ENCODE measurements at places on chromosomes 6 and 20. TPM values are rescaled to one million over a fixed set of nuclear protein-coding genes. Genes with fewer than 3 reads are reported as not detected.

- no peak for DNase-seq
Observed at GRCh38 chr6:20331625-20332024, 70.1 kb upstream of the E2F3 start.

Gene KHDC1
- total RNA-seq, result 2.9 TPM

Gene PDE7B
- total RNA-seq, result 5.7 TPM

DNA sequence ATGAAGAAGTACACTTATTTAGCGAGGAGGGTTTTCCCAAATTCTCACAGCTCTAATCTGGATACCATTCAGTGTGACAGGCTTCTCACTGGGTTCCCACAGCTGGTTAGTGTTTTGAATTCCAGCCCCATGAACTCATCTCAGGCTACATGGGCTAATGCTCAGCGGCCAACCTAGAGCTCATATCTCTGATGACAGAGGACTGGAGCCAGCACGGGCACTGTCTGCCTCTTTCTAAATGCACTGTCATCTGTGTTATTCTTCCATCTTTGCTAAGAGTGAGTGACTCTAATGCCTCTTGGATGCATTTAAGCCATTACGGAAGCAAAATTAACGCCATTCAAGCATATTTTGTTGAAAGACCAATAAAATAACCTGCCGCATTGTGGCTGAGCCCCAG, 308.9 kb upstream of the JAG1 start:
- peak; percentile 28 for DNase-seq

- DNase-seq, result no peak
Observed at GRCh38 chr20:61556111-61556510, 304.1 kb downstream of the CDH4 start.

- no peak for DNase-seq
Observed at GRCh38 chr6:26142026-26142425, 54.8 kb downstream of the HFE start.

GRCh38 chr6:125679128-125679527, 70.3 kb upstream of the HEY2 start:
- DNase-seq, result no peak

Gene BTN1A1
- total RNA-seq, result not detected

GRCh38 chr6:137977206-137977605, 110.1 kb downstream of the TNFAIP3 start:
- no peak for DNase-seq

DNA sequence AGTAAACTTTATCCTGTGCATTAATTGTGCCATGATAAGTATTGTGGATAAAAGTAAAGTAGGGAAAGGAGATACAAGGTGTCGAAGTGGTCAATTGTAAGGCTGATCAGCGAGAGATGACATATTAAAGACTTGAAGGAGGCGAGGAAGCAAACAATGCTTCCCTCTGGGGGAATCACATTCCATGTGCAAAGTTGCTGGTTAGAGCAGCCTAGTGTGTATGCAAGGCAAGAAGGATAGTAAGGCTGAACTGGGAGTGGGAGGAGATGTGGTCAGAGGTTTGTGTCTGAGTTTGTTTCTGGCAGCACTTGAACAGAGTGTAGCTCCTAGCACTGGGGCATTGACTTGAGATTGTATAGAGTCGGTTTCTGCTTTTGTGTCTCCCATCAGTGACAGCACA, 122.9 kb downstream of the SLC35F1 start:
- DNase-seq, result no peak

- no peak for DNase-seq
Observed at GRCh38 chr6:11667876-11668275, 110.7 kb downstream of the ADTRP start.

Gene HAO1
- total RNA-seq, result 2.7 TPM

DNA sequence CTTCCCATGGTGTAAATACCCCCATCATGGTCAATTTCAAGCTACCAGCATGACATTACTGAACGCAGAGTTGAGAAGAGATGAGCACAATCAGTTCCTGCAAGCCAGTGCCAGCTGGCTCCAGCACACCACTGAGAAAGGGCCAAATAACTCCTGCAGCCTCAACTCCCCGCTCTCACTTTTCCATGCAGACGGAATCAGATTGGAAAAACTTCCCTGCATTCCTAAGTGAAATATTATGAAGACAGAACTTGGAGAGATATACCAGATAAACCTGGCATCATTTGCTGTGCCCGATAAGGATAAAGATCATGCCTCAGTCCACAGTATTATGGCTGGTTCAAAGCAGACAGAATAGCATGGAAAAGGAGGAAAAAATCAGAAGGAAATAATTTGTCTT, 56.7 kb downstream of the FILIP1 start:
- DNase-seq, result peak; percentile 31

DNA sequence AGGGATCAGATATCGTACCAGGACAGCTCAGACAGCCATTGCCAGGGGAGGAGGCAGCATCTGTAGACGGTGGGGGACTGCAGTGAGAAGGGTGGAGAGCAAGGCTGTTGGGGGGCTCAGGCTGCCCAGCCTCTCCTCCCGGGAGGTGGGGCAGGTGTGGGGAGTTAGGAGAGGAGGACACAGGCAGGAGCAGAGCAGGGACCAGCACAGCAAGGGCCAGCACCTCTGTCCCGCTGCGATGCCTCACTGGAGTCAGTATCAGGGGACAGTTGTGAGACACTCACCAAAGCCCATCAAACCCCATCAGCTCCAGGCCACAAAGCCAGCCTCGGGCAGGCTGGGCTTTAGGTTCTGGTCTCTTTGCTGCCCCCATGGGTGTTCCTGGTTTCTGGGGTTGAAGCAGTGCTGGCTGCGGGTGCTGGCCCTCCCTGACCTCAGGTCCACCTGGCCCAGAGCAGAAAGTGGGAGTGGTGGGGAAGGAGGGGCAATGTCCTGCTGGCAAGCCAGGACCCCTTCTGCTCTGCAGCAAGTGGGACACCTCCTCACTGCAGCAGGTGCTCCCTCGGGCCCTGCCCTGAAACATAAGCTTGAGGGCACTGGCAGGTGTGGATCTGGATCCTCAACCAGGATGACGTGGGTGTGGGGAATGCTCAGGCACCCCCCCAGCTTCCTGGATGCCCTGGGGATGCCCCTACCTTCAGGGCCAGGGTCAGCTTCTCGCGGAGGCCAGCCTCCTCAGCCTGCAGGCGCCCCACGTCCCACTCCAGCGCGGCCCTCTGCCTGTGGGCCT, 83.4 kb downstream of the GINS1 start:
- no peak for DNase-seq

DNA sequence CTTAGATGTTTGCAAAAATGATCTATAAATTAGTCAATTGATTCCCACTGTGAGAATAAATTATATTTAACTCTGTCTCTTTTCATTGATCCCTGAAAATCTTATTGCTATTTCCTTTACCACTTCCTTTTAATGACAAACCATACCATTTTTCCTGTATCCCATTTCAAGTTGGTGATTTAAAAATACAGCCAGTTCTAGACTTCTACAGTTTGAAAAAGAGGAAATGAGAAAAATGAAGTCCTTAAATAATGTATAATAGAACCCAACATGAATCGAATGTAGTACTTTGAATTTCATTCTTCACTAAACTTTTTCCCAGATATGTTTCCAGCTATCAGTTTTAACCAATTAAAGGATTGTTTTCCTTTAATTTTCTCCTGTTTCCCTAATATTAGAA, 29.5 kb upstream of the SDHAF4 start:
- DNase-seq, result no peak

- DNase-seq, result no peak
Observed at GRCh38 chr6:85418059-85418458, 31.8 kb upstream of the NT5E start.

DNA sequence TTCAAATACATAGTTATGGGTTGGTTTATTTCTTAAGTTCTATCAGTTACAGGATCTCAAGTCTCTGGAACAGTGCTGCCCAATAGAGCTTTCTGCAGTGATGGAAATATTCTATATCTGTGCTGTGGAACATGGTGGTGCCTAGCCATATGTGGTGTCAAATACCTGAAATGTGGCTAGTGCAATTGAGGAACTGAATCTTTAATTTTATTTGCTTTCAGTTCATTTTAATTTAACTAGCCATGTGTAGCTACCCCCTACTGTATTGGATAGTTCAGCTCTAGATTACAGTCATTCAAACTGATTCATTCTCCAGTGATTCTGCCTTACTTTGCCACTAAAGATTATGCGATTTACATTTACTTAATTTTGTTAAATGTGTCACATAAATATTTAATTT, 503.2 kb downstream of the CDKAL1 start:
- DNase-seq, result no peak

- DNase-seq, result no peak
Observed at GRCh38 chr20:8385247-8385646, 253.2 kb downstream of the PLCB1 start.

- DNase-seq, result no peak
Observed at GRCh38 chr6:68013780-68014515, 621.1 kb upstream of the ADGRB3 start.

DNA sequence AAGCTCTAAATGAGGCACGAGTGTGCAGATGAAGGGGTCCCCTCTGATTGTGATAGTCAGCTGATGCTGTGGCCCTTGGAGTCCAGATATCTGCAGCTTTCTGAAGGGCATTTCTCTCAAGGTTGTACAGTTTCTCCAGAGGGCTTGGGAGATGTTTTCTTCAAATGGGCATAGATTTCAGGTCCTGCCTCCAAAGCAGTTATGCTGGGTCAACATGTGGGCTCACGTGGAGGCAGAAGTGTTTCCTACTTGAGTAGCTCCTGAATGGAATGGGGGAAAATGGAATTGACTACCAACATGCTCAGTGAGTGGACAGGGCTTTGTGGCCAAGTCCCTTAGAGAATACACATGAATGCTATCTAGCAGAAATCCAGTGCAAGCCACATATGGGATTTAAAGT, 360.7 kb downstream of the SAMD5 start:
- DNase-seq, result no peak

GRCh38 chr6:110705543-110705942, 109.7 kb downstream of the CDK19 start:
- no peak for DNase-seq

- DNase-seq, result no peak
Observed at GRCh38 chr6:65262241-65262640, 444.8 kb downstream of the EYS start.

- no peak for DNase-seq
Observed at GRCh38 chr6:24603241-24603640, 42.8 kb downstream of the KIAA0319 start.

Gene CCR6
- 1.3 TPM for total RNA-seq

DNA sequence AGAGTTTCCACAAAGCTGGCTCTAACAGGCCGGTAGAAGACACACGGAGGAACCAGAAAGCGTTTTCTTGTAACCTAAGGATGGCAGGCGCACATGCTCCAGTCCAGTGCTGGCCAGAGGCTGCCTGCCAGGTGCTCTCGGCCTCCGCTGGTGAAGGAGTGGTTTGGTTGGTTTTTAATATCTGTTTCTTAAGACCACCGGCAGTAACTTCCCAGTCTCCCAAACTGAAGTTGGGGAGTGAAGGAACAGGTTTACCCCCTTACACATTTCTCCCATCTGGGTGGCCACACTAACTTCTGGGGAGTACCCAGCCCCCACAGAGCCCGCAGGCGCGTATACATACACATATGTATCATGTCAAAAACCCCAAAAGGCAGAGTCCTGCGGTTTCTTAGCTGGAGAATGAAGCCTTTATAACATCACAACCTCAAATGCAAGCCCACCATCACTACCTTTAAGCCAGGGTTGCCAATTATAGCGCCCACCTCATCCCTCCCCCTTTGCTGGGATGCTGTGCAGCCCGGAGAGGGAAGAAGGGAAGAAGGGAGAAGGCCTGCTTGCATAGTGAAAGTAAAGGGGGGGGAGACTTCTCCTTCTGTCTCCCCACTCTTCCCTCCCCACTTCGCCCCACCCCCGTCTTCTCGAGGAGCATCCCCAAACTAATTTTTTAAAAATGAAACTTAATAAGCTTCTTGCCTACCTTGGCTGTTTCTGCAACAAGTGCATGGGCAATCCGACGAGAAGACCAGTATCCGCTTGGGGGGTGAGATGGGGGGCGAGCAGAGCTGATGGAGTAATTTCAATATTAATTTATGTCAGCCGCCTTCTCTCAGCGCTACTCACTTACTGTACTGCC, 1.0 kb downstream of the TRERF1 start:
- DNase-seq, result no peak

DNA sequence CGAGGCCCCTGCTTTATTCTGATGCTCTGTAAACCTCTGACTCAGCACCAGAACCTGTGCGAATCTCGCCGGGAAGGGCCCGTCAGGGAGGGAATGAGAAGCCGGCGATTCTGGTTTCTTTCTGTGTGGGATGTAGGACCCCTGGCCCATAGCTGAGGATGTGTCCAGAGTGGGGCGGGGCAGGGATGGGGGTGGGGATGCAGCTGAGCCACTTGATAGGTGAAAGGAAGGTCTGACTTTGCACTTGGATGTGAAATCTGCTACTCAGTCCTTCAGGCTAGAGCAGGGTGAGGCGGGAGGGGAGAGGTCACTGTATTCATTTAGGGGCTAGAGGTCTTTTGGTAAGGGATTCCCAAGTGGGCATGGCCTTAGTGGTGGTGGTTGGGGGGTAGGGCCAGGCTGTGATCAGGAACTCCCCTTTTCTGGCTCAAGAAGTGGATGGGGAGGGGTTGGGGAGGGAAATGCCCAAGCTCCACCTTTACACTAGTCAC, 2.3 kb downstream of the TOX2 start:
- DNase-seq, result no peak

Gene SLC16A10
- 2.2 TPM for total RNA-seq

- no peak for DNase-seq
Observed at GRCh38 chr6:138526822-138527235, 27.5 kb upstream of the NHSL1 start.

GRCh38 chr20:5657190-5657875, 92.9 kb upstream of the SHLD1 start:
- peak; percentile 63 for DNase-seq

- no peak for DNase-seq
Observed at GRCh38 chr6:69162811-69163210, 527.7 kb downstream of the ADGRB3 start.

Gene AKAP12
- 81.0 TPM for total RNA-seq

DNA sequence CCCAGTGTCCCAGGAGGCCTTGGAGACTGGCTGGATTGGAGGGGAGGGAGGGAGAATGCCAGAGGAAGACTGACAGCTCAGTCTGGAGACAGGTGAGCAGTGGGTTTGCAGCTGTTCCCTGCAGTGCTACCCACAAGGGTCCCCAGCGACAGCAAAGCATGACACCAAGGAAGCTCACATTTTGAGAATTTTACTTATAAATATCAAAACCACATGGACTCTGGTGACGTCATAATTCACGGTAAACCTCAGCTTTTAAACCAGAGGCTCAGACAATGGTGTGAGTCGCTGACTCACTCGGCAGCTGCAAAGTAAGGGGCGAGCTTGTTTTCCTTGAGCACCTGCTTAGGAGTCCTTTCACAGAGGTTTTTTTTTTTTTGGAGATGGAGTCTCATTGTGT, 65.2 kb downstream of the THBS2 start:
- no peak for DNase-seq

DNA sequence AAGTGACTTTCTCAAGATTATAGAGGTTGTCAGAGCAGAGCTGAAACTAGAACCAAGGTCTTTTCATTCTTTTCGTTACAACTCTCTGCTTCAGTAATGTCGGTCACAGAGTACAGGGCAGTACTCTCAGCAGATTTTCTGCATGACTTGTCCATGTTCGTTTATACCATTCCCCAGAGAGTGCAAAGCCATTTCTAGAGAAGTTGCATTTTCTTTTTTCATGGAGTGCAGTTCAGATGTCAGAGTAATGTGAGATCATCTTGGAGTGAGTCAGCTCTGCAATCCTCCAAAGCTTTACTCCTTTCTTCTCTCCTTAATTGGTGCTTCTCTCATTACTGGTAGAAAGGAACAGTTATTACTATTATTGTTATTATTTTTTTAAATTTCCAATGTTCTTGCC, 115.6 kb upstream of the B3GAT2 start:
- DNase-seq, result no peak

Gene ZNF311
- total RNA-seq, result 2.8 TPM

Gene RWDD2A
- 5.9 TPM for total RNA-seq
